ENCODE measurements at places on chromosomes 1 and 21. TPM values are rescaled to one million over a fixed set of nuclear protein-coding genes. Genes with fewer than 3 reads are reported as not detected.

SLC44A5 gene
- total RNA-seq = 1.4 TPM

AADACL4 gene
- total RNA-seq = not detected

NBPF6 gene
- total RNA-seq = not detected

SEMA4A gene
- total RNA-seq = 1.3 TPM

PFKFB2 gene
- 5.3 TPM for total RNA-seq

KRTAP12-4 gene
- total RNA-seq = not detected

PTPN22 gene
- 1.6 TPM for total RNA-seq

TNFRSF9 gene
- total RNA-seq = not detected

AJAP1 gene
- total RNA-seq = 0.06 TPM

NTMT2 gene
- not detected for total RNA-seq

C1QA gene
- total RNA-seq = 66.3 TPM

OR10J1 gene
- not detected for total RNA-seq

HES2 gene
- total RNA-seq = not detected

SLC2A5 gene
- 3.5 TPM for total RNA-seq

RHCE gene
- total RNA-seq = 1.7 TPM

FAM163A gene
- not detected for total RNA-seq

PPFIA4 gene
- 0.20 TPM for total RNA-seq

LY9 gene
- 1.3 TPM for total RNA-seq

AMY1A gene
- not detected for total RNA-seq

KIF14 gene
- 0.37 TPM for total RNA-seq

AGMAT gene
- total RNA-seq = 70.8 TPM

PRELP gene
- 5.3 TPM for total RNA-seq

MAP10 gene
- 1.6 TPM for total RNA-seq

PBX1 gene
- 7.9 TPM for total RNA-seq

LRRC71 gene
- total RNA-seq = 0.20 TPM

APOBEC4 gene
- not detected for total RNA-seq

NBPF4 gene
- not detected for total RNA-seq
